ENCODE measurements at places on chromosomes 11 and 22. TPM values are rescaled to one million over a fixed set of nuclear protein-coding genes. Genes with fewer than 3 reads are reported as not detected.

- no peak for DNase-seq
Measured at GRCh38 chr11:14329702-14330101, 29.3 kb downstream of the RRAS2 start.

DNA sequence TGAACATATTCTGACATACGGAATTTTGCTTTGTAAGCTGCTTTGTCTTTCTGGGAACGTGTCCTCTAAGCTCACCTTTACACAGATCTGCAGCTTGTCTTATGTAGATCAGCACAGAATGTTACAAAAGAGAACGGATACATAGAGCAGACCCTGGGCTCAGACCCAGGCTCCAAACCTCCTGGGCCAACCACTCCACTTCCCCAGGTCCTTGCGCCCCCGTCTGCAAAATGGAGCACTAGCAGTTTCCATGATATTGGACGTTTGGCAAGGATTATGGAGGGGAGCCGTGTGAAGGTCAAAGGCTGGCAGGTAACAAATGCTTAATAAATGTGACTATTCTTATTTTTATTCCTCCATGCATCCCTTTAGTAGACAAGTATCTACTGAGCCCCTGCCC lies 358.4 kb downstream of the CTTN start:
- DNase-seq, result no peak

GRCh38 chr11:1997755-1998154 lies at the start of gene H19:
Gene H19 (minus strand): TSS chr11:1997842.
- no peak for DNase-seq

DNA sequence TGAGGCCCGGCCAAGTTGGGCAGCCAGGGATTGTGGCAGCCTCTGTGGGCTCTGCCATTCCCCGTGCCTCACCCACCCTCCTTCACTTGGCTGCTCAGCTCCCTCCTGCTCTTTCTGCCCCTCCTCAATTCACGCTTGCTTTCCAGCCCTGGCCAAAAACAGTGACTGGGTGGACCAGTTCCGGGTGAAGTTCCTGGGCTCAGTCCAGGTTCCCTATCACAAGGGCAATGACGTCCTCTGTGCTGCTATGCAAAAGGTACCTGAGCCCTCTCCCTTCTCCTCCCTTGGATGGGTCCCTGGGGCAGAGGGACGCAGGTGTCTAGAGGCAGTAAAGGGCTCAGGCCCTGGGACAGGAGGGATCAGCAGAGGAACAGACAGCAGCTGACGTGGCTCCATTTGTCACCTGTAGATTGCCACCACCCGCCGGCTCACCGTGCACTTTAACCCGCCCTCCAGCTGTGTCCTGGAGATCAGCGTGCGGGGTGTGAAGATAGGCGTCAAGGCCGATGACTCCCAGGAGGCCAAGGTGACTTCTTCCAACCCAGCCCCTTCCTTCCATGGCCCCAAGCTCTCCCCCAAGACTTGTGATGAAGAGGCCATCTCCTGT lies 2.7 kb downstream of the FREY1 start:
- no peak for DNase-seq

DNA sequence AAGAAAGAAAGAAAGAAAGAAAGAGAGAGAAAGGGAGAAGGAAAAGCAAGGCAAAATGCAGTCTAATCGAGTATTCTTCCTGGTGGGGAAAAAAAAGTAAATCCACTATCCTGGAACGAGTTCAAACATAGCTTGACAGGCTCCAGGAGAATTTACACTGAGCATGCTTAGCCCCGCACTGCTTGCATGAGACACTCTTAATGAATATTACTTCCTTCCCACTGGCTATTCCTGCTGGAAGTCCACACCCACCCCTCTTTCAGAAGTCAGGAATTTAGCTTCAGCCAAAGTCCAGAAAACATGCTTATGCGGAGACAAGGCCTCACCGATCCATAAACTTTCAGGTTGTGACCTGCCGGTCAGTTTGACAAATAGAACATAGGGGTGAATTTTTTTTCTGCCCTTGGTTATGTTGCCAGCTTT lies 251.8 kb upstream of the BLID start:
- DNase-seq, result no peak

- no peak for DNase-seq
Measured at GRCh38 chr11:11036848-11037732, 179.2 kb upstream of the ZBED5 start.

DNA sequence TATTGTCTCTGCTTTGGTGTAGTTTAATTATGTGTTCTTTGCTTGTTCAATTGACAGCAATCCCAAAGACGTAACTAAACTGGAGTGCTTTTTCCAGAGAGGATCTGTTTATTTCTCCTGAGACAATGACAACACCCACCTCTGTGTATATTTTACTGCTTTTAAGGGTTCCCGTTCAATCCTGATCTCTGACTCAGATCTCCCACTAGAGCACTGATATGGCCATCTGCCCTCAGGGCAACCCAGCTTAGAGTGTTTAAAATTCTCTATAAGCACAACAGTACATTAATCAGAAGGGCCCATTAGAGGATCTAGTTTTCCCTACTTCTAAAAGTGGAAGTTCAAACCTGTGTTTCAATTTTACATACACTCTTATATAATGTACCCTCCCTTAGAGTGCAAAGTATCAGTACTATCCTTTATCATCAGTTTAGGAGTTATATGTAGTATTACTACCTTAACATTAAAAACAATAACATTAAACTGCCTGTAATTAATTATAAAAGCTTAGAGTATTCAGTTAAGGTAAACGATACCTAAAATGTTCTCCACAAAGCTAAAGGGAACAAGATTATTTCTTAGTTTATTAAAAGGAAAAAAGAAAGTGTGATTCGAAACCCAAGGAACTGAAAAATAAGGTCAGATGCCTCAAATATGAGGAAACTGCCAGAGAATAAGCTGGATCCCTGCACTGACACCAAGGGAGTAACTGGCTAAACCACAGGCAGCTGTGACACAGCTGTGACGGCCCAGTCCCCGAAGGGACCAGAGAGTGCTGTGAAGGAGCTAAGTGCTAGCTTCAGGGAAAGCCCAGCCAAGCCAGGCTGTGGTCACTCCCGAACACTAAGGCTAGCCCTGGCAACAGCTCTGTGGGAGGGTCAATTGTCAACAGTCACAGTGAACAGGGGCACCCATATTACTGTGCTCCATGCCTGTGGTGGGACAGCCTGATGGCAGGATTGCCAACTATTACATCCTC lies 15.2 kb downstream of the UFD1 start:
- DNase-seq, result no peak

DNA sequence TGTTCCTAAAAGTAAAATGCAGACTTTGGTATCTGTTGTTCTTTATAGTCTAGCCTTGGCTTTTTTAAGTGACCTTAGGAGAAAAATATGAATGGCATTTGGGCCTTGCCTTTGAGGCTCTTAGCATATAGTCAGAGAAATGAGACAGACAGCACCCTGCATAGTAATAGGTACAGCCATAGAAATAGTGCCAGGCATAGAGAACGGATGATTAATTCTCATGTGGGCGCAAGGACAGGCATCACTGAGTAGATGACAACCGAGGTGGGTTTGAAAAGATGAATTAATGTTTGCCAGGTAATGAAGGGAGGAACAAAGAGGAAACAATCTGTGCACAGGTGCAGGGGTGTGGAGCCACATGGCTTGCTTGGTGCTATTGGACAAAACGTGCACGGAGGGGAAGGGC lies 90.5 kb downstream of the BMAL1 start:
- DNase-seq, result no peak

DNA sequence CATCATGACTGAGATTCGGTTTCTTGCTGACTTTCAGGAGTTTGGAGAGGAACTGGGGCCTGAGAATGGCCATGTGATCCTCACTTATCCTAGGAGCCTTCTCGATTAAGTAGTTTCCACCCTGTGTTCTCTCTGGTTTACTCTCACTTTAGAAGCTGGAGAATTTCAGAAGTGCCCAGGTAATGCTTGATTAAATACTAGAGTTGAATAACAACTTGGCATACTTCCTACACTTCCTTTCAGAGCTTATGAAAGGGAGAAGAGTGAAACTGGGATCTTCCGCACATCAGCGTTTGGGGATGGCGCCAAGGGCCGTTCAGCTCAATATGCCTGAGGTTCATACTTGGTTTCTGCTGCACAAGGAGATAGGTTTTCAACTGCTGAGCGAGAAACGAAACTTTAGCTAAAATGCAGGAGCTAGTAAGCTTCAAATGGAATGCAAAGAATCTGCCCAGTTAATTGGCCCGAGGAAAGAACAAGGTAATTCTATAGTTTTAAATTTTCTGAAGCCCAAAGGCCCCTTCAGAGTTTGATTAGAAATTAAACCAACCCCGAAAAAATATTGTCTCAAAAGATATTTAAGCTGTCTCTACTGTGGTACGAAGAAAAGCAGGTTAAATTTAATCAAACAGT lies 823 bp upstream of the MUC15 start:
- no peak for DNase-seq

DNA sequence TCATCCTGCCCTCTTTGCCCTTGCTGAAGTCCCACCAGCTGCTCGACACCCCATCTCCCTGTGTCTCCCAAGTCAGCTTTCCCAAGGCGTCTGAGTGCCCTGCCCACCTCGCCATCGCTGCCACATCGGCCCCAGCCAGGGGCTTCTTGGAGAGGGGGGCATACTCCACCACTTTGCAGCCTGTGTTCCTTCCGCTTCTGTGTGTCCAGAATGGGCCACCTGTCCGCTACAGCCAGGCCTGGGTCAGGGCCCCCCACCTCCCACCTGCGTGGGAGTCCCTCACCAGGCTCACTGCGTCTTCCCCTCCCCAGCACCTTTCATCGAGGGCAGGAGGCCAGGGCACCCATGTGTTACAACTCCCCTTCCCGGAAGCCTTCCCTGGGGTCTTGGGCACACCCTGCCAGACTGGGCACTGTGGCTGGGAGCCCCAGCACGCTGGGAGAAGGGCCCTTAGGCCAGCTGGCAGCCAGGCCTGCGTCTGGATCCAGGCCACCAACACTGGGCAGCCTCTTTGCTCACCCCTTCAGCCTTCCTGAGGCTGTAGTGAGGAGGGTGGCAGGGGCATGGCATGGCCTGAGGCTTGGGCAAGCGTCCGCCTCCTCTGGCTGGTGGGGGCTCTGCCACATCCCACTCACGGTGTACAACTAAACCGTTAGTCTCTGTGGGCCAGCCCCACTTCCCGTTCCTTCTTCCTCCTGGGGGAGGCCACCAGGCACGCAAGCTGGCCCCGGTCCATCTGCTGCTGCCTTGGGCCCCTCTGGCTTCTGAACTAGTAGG lies 13.4 kb downstream of the CPT1A start:
- DNase-seq, result no peak

DNA sequence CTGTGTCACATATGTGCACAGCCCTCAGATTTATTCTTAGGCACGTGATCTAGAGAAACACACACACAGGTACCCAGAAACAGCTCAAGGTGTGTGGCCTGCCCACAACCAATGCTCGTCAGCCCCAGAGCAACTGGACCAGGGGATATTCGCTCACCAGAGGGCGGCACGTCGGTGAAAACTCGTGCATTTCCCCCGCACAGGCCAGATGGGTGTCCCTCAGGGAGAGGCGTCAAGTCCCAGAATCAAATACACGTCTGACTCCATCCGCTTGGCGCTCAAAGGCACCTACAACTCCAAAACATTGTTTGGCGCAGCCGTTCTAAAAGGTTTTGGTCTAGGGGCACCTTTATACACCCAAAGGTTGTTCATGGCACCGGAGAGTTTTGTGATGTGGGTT lies 429.0 kb downstream of the BRD1 start:
- no peak for DNase-seq

DNA sequence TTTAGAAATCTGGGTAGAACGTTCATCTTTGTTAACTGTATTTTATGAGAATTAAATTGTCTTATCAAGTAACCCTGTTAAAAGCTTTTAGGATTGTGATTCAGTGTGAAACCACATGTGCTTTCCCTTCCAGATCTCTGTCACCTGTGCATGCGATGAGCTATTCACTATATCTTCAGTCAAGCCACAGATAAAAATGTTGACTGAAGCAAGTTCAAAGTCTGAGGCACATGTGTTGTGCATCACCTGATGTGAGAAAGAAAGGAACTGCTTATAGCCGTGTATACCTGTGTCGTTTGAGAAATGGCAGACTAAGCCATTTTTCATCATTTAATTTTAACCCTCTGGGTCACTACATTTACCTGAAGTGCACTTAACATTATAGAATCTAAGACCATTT lies 1088.9 kb upstream of the TENM4 start:
- no peak for DNase-seq

- DNase-seq, result no peak
Measured at GRCh38 chr11:64566042-64566914, 24.7 kb upstream of the SLC22A12 start.

- DNase-seq, result no peak
Measured at GRCh38 chr22:23067023-23067650, 3.2 kb upstream of the GNAZ start.

DNA sequence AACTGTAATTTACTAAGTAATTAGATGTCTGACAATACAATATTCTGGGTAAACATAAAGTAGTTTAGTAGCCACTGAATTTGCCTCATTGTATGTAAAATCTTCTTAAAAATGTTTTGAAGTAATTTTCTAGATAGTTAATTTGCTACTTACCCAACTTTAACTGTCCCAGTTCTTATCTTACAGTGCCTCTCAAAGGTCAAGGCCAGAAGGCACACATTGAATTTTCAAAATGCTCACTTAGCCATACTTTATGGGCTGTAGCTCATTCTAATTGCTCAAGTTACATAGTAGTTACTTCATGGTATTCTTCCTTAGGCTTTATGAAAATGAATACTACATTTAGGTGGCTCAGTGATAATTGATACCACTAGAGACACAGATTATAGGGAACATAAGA lies 666.6 kb downstream of the CNTN5 start:
- DNase-seq, result no peak

GRCh38 chr22:36212901-36213300 lies 11.3 kb upstream of the APOL4 start:
- no peak for DNase-seq

- no peak for DNase-seq
Measured at GRCh38 chr22:40759294-40759840, 59.8 kb downstream of the SLC25A17 start.

DNA sequence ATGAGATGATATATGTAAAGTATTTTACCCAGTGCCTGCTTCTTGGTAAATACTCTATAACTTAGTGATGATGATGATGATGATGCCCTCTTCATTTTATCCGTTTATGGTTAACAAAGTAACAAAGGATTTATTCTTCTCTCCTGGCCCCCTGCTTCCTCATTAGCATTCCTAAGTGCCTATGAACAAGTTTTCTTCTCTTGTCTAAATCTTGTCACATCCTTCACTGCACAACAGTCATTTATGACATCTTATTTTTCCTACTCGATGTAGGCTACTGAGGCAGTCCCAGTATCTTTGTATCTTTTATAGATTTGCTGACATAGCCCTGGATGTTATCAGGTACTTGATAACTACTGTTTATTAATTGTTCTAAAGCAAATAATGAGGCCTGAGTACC lies 754.4 kb upstream of the ARHGAP42 start:
- DNase-seq, result no peak

GRCh38 chr11:92739041-92739440 lies 230.4 kb upstream of the MTNR1B start:
- DNase-seq, result no peak

ZNF214 gene
- total RNA-seq, result 0.42 TPM

APOA4 gene
- not detected for total RNA-seq

C22orf31 gene
- total RNA-seq, result 0.38 TPM

GNB1L gene
- total RNA-seq, result 5.7 TPM

ARHGEF17 gene
- 3.2 TPM for total RNA-seq

PLAAT2 gene
- total RNA-seq, result not detected

RRM1 gene
- total RNA-seq, result 22.3 TPM

GGTLC2 gene
- not detected for total RNA-seq

SAMM50 gene
- 38.4 TPM for total RNA-seq

APBB1 gene
- total RNA-seq, result 2.7 TPM

DNAJB7 gene
- total RNA-seq, result not detected

OR5L1 gene
- not detected for total RNA-seq

All from esophagus squamous epithelium (tissue), 5 donors.